ENCODE measurements at places on chromosomes 12 and 14. TPM values are rescaled to one million over a fixed set of nuclear protein-coding genes. Genes with fewer than 3 reads are reported as not detected.
A peak's percentile ranks its signal among the peaks of the same experiment; 100 is the strongest.

DNA sequence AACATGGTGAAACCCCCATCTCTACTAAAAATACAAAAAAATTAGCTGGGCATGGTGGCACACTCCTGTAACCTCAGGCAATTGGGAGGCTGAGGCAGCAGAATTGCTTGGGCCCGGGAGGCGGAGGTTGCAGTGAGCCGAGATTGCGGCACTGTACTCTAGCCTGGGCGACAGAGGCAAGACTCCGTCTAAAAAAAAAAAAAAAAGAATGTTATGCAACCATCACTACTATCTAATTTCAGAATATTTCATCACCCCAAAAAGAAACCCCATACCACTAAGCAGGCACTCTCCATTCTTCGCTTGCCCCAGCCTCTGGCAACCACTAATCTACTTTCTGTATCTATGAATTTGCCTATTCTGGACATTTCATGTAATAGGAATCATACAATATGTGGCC, 68.8 kb upstream of the AMN start:
- peaks cover 10% of the 10 kb centered on the region for H3K4me1 ChIP-seq
- H3K4me3 ChIP-seq = no peak overlapping the region
- no peak overlapping the region for H3K27ac ChIP-seq
- H3K27me3 ChIP-seq = no peaks in the 10 kb centered on the region
- H3K36me3 ChIP-seq = no peaks in the 10 kb centered on the region
- DNase-seq = no peak

The KRT75 gene
- not detected for total RNA-seq

The IRAK3 gene
- 0.37 TPM for total RNA-seq

The TMEM121 gene
- total RNA-seq = 3.6 TPM

The CLEC4C gene
- total RNA-seq = not detected

GRCh38 chr12:3685830-3686229, 67.1 kb downstream of the CRACR2A start:
- H3K27me3 ChIP-seq = no peaks in the 10 kb centered on the region
- H3K4me3 ChIP-seq = no peak overlapping the region
- peaks cover 3% of the 10 kb centered on the region for H3K4me1 ChIP-seq
- H3K27ac ChIP-seq = no peak overlapping the region
- no peaks in the 10 kb centered on the region for H3K36me3 ChIP-seq

DNA sequence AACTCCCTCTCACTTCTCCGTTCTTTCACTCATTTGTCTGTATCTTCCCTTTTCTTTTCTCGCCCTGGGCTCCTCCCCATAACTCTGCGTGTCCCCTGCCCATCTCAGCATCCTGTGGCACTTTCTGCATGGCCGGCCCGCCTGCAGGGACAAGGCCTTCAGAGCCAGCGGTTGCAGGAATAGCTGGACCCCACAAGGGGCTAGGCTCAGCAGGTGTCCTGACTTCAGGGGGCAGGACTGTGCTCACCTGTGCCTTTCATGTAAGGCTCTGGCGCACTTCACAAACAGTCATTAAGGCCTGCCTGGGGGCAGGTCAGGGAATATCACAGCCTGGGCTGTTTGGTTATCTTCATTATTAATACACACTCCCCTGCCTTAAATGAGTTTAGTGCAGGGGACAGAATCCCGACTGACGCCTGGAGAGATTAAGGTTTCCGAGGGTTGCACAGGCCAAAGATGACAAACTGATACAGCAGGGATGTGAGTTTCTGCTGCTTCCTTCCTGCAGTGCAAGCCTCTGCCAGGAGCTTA, 768.8 kb upstream of the TBX3 start:
- peak; percentile 34 for DNase-seq
- H3K4me3 ChIP-seq = peak overlapping the region; percentile 42
- peaks cover 46% of the 10 kb centered on the region for H3K27me3 ChIP-seq

- no peak for DNase-seq
- H3K4me3 ChIP-seq = no peak overlapping the region
- H3K4me1 ChIP-seq = no peaks in the 10 kb centered on the region
- no peak overlapping the region for H3K27ac ChIP-seq
- H3K36me3 ChIP-seq = no peaks in the 10 kb centered on the region
Measured at GRCh38 chr12:99553461-99553860, 94.1 kb upstream of the GARIN6 start.

- no peak for DNase-seq
- no peaks in the 10 kb centered on the region for H3K36me3 ChIP-seq
- H3K27ac ChIP-seq = no peak overlapping the region
- H3K4me3 ChIP-seq = no peak overlapping the region
Measured at GRCh38 chr12:129552996-129553750, 350.7 kb downstream of the TMEM132D start.

DNA sequence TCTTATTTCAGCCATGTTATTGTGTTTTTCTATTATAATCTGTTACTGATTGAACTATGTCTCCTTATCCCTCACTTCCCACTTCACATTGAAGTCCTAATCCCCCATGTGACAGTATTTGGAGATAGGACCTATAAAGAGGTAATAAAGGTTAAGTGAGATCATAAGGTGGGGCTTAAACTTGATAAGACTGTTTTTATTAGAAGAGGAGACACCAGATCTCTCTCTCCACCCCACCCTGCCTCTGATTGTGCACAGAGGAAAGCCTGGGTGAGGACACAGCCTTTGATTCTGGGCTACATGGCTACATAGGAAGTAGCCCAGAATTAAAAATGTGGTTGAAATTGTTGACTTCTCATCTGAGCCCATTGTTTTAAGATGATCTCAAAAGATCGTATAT, 414.7 kb downstream of the SLC16A7 start:
- H3K27me3 ChIP-seq = no peaks in the 10 kb centered on the region
- no peak overlapping the region for H3K4me3 ChIP-seq
- no peaks in the 10 kb centered on the region for H3K4me1 ChIP-seq
- no peak overlapping the region for H3K27ac ChIP-seq

DNA sequence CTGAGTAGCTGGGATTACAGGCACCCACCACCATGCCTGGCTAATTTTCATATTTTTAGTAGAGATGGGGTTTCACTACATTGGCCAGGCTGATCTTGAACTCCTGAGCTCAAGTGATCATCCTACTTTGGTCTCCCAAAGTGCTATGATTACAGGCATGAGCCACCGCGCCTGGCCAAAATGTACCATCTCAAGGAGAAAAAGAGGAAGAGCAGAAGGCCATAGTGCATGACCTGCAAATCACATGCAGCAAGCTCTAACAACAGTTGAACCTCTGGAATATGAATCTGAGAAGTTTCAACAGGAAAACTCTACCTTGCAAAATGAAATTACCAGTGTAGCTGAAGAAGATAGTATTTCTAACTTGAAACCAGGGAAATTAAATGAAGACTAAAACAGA, 17.1 kb upstream of the SERPINA1 start:
- no peak overlapping the region for H3K27ac ChIP-seq
- H3K4me3 ChIP-seq = no peak overlapping the region
- no peaks in the 10 kb centered on the region for H3K27me3 ChIP-seq
- no peaks in the 10 kb centered on the region for H3K36me3 ChIP-seq
- H3K4me1 ChIP-seq = no peaks in the 10 kb centered on the region
